H54 (cell line): ENCODE measurements at places on chromosomes 5 and 9.
A peak's percentile ranks its signal among the peaks of the same experiment; 100 is the strongest.

DNA sequence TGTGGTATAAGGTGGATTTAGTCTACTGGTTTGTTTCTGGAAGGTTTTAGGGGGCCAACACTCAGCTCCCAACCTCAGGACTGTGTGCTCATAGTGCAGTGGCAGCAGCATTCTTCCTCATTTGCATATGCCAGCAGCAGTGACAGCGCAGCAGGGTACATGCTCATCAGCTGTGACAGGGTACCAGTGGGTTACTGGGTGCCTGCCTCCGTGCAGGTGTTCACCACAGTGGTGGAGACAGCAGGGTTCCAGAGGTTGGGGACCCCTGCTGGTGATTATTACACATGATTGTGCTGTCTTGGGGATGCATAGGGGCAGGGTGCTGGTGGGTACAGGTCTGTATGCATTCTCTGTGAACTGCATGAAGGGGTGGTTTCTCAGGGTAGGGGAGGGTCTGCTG is 45.5 kb upstream of the IFNE start:
- no peak for DNase-seq

DNA sequence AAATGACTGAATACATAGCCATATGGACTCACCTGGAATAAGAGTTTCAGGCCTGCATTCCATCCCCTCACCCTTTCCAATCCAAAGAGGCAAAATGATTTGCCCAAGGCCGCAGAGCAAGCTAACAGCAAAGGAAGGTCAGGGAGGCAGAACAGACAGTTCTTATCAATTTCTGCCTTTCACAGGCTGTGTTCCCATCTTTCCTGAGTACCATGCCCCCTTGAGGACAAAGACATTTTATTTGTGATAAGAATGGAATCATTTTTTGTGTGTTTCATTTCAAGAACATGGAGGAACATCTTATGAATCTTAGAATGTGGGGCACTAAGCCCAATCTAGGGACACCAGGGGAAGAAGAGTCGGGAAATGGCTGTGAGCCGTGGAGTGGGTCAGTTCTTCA is 13.9 kb downstream of the LHFPL2 start:
- DNase-seq = no peak

DNA sequence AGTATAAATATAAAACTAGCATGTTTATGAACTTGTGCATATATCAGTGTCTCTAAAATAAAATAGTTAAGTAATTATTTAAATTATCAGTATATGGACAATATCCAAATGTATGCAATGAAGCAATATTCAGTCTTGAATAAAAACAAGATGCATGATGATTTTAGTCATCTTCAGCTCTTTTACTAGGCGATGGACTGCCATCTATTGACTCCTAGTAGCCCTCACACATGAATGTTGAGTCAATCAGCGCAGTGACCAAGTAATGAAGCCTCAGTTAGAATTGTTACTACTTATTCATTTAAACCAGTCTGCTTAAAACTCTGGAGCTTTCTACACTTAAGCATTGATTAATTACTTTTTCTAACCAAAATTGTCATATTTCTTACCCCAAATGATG is 92.9 kb upstream of the GRHPR start:
- no peak for DNase-seq

DNA sequence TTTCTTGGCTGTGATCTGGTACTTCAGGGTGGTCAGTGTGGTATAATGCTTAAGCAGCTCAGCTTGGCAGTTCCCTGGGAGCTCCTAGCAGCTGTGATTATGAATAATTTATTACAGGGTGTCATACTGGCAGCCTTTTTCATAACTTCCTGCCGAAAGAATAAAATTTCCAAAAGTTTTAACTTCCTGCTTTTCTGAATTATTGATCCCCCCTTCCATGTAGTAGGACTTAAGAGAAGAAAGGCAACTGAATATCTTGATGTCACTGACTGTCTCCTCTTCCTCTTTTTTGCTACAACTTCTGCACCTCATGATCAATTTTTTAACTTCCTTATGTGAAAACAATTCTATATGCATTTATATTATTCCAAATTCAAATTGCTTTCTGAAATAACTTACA is 74.3 kb upstream of the SPEF2 start:
- DNase-seq = no peak

GRCh38 chr5:168706655-168707069 is 127.5 kb upstream of the PANK3 start:
- peak; percentile 24 for DNase-seq
